ENCODE measurements at places on chromosomes 1 and 21.
A peak's percentile ranks its signal among the peaks of the same experiment; 100 is the strongest.

DNA sequence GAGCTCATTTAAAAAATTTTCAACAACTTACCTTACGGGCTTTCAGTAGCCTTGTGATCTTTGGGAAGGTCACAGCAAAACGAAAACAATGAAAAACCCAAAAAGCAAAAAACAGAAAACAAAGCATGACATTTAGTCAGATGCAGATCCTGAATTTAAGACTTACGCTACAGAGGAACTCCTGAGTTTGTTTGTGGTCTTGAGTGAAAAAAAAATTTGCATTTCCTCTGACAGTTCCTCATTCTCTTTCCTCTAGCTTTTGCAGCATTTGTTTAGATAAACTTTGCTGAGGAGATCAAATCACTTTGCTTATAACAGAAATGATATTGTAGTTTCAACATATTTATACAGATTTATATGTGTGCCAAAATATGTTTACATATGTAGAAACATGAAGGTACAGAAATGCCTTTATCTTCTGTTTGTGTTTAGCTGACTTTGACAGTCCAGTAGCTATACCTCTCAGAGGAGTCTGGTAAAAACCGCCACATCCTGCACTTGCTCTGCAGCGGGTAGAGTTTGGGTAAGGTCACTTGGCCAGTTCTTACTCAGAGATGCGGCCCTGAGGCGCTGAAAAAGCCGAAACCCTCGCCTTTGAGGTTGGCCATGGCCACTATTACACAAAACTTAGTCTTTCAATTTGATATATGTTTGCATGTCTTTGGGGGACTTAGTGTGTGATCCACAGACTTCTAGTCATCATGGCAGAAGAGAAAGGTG lies 142.5 kb downstream of the TNR start:
- DNase-seq: no peak

- no peak for DNase-seq
Measured at GRCh38 chr1:214017191-214017982, 29.6 kb downstream of the PROX1 start.

- peak; percentile 21 for DNase-seq
Measured at GRCh38 chr1:24126018-24126671, 14.2 kb upstream of the MYOM3 start.

- DNase-seq: no peak
Measured at GRCh38 chr1:102472520-102472919, 475.8 kb upstream of the OLFM3 start.

DNA sequence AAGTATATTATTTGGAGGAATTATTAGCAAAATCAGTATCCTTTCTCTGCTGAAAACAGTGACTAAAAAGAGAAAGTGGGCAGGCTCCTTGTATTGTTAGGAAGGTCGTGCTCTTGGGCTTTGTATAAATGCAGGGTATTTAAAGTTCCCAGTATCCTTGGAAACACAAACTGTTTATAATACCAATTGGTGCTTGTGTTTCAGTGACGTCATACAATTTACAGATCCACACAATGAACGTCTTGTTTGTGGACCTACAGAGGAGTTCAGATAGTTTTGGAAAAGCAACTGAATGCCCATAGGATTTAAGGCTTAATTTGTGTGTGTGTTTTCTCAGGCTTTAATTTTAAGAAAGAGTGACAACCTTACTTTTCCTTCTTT lies 168.2 kb downstream of the RASAL2 start:
- DNase-seq: no peak

GRCh38 chr1:7932524-7933138 lies 8.0 kb downstream of the TNFRSF9 start:
- peak; percentile 53 for DNase-seq

GRCh38 chr1:163273766-163274441 lies 47.9 kb upstream of the NUF2 start:
- DNase-seq: no peak

DNA sequence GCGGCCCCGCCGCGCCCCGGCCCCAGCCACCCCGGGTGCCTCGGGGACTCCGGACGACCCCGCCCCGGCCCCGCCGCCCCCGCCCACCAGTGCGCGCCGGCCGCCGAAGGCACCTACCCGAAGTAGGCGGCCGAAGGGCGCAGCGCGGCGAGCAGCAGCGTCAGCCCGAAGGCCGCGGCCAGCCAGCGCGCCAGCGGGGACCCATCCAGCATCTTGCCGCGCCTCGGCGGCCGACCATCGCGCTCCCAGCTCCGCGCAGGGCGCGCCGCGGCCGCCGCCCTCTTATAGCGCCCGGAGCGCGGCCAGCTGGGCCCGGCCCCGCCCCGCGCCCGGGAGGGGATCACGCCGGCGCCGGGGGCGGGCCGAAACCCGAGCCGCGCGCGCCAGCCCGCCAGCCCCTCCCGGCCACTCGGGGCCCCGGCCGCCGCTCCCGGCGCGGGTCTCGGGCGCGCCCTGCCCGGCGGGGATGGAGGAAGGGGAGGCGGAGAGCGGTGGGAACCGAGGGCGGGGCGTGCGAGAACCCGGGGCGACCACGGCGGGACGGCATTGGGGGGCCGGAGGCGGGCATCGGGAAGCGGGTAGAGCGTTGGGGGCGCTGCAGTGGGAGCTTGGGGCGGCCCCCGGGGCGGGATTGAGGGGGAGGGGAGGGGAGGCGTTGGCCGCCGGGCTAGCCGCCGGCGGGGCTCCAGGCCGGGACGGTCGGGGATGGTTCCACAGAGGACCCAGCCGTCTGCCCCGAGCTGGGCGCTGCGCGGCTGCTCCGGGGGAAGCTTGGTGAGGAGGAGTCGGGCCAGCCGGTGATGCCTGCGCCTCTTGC lies at the start of gene WNT9A:
WNT9A (minus strand) TSS at position 257 of the 817 bp plus-strand sequence; CDS start at position 212, 45 bp downstream.
- DNase-seq: peak; percentile 84

- DNase-seq: no peak
Measured at GRCh38 chr1:165605246-165605645, 25.8 kb upstream of the MGST3 start.

DNA sequence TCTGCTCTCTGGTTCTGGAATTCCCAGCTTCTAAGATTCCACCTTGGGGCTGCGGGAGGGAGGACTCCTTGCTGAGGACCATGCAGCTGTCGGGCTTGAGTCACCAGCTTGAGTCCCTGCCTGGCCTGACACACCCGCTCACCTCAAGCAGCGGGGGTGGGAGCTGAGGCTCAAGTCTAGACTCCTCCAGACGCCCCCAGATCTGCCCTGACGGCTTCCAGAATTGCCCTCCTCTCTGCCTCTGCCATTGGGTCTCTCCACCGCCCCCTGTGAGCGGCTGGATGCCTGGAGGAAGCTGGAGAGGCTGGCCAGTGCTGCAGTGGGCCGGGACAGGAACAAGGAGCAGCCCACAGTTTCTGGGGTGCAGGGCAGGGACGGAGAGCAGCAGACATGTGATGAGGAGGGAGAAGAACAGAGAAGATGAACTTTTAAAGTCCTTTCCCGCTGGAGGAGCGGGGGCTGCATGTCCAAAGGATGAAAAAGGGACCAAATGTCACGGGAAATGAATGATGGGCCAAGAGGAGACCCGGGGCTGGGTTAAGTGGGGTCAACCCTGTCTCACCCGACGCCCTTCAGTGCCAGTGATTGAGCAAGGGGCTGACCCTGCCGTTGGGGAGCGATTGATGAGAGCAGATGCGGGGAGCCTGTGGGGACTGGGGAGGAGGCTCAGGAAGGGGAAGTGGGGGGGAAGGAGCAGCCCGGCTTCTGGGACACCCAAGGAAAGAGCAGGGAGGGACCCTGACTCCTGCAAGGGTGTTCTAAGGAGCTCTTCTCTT lies 13.5 kb downstream of the CRABP2 start:
- DNase-seq: peak; percentile 54

DNA sequence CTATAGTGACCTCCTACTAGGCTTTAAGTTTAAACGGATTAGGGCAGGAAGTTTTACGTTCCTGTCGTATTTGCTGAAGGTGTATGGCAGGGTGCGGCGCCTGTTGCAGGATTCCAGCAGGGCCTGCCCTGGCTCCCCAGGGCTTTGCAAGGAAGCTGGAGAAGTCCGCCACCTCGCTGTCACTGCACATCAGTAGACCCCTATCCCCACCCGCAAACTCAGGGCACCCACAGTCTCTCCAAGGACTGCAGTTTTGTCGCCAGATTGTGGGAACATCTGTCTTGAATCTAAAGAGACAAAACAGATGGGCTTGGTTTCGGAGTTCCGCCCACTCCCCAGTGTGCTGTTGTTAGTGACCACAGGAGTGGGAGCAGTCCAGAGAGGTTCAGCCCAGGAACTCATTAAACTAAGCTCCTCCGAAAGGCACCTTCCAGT lies 110.8 kb downstream of the CDC7 start:
- DNase-seq: peak; percentile 91
